ENCODE measurements at places on chromosomes 13 and 19.
A peak's percentile ranks its signal among the peaks of the same experiment; 100 is the strongest.

DNA sequence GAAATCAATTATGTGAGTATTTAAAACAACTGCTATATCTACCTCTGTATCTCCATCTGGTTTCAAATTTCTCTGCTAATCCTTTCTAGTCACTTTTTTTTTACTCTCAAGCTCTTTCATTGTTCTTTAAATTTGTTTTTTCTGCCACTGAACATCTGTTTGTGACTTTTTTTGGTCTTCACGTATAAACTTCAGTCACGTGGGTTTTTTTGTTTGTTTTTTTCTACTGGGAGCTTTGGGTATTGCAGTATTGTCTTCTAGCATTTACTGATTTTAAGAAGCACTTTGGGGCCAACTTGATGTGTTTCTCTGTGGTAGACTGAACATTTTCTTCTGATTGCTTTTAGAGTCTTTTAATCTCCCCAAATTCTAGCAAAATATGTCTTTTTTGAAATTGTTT, 262.6 kb upstream of the RXFP2 start:
- DNase-seq, result no peak

DNA sequence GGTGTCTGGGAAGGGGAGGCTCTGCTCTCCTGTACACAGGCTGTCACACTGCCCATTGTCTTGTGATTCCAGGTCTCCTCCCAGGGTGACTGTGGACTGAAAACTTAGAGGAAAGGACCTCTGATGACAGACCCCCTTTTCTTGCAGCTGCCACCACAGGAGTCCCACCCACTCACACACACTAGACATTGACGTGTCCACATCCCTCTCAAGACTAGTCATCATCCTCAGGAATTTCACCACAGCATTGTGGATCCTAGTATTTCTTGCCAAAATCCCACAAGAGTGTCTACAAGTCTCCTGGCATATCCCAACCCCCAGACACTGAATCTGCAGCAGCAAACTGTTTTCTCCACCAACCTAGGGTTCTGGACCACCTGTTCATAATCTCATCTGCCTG, 5.3 kb downstream of the ZNF85 start:
- peak; percentile 8 for DNase-seq

- DNase-seq, result no peak
These were observed 5.9 kb upstream of the ARGLU1 start for GRCh38 chr13:106573868-106574267.

- DNase-seq, result no peak
These were observed 87.1 kb downstream of the TEX29 start for GRCh38 chr13:111407381-111408131.

DNA sequence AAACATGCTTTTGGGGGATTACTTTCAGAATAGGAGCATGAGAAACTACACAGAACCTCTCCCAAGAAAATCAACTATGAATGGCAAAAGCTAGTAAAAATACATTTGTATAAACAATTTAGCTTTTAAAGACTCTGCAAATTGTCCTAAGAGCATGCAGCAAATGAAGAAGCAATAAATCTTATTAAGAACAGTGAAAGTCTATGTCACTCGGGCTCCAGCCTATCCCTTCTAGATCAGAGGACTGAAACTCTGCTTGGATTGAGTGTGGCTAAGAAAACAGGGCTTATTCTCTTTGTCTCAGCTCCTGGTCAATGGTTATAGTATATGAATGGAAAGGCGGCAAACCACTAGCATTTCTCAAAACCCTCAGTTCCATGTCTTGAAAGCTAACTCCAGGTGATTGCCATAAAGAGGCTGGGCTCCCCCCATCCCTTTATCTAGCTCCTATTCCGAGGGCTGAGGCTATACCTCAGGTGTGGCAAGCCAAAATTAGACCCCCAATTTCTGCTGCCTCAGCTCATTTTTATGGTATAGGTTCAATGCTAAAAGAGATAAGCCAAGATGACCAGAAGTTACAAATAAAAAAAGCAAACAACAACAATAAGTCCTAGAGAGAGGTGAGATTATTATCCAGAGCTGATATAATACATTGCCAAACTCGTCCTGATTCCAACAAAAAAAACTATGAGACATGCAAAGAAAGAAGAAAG, 953.2 kb downstream of the SLITRK6 start:
- DNase-seq, result no peak

GRCh38 chr13:100396776-100397175, 191.8 kb downstream of the GGACT start:
- no peak for DNase-seq

DNA sequence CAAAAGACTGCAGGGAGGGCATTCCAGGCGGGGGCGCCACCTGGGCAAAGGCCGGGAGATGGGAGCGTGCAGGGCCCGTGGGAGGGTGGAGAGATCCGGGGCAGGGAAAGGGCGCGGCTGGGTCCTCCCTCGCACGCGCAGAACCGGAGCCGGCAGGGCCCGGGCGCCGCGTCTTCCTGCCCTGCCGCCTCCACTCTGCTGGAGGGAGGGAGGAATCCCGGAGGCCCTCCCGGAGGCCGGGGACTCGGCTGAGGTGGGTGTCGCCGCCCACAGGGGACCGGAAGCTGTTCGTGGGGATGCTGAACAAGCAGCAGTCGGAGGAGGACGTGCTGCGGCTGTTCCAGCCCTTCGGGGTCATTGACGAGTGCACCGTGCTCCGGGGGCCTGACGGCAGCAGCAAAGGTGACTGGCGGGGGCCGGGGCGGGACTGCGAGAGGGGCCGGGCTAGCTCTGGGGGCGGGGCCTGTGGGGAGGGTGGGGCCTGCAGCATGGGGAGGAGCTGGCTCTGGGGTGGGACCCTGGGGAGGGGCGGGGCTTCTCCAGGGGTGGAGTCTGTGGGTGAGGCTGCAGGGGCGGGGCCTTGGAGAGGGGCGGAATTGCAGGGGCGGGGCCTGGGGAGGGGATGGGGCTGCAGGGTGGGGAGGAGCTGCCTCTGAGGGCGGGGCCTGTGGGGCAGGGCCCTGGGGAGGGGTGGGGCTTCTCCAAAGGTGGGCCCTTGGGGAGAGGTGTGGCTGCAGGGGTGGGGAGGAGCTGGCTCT, 51.3 kb downstream of the CELF5 start:
- no peak for DNase-seq

GRCh38 chr19:731000-731399, 19.9 kb upstream of the MISP start:
- no peak for DNase-seq

- DNase-seq, result no peak
These were observed 103.8 kb downstream of the TNFRSF19 start for GRCh38 chr13:23673867-23674605.

DNA sequence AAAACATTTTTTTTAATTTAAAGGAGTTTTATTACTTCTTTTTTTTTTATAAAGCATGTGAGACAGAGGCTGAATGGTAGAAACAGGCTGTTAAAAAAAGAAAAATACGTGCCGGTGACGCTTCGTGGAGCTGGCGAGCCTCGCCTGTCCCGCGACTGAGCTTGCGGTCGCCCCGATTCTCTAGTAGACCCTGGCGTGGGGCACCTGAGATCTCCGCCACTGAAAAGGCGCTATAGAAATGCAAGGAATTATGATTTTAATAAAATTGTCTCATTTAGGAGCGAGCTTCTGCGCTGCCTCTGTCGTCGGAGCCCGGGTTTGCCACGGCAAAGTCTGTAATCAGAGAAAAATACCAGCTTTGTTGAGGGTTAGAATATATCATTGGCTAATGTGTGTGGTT, 18.4 kb downstream of the NFIX start:
- DNase-seq, result no peak

- no peak for DNase-seq
These were observed 26.7 kb downstream of the RCBTB2 start for GRCh38 chr13:48506092-48506701.

DNA sequence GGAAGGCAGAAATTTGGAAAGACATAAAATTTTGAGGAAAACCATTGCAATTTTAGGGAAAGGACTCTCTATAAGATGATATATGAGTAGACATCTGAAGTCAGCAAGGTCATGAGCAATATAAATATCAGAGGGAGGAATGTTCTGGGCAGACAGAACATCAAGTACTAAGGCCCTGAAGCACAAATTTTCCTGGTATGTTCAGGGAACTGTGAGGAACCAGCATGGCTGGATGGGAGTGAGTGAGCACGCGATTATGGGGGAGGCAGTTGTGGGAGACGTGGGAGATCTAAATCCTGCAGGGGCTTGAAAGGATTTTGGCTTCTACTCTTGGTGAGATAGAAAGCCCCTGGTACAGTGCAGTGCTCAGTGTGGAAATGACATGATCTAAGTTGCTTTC, 112.0 kb downstream of the TBC1D4 start:
- DNase-seq, result no peak

DNA sequence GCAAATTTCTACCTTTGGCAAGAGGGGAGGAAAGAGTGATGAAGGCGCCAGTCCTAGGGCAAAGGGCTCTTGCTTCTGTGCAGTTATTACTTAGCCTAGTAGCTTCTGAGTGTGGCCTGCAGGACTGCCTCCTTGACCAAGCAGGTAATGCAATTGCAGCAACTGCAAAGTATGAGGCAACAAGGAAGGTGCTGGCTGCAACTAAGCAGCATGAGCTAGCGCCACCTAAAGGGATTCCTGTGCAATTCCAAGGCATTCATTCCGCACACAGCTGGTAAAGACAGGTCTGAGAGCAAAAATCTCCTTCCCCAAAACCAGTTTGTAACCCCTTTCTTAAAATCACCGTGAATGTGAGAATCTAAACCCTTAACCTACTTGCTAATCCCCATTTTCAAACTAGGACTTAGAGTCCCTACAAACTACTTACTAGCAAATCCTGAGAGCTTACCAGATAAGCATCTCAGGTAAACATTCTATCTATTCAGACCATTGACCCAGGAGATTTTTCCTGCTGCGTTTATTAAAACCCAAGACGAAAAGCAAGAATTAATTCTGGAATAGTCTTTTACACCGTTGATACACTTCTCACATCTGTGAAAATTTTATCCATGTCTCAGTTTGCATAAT, 62.9 kb downstream of the DCT start:
- no peak for DNase-seq

- DNase-seq, result no peak
These were observed 85.4 kb downstream of the SLC7A1 start for GRCh38 chr13:29509999-29510589.

DNA sequence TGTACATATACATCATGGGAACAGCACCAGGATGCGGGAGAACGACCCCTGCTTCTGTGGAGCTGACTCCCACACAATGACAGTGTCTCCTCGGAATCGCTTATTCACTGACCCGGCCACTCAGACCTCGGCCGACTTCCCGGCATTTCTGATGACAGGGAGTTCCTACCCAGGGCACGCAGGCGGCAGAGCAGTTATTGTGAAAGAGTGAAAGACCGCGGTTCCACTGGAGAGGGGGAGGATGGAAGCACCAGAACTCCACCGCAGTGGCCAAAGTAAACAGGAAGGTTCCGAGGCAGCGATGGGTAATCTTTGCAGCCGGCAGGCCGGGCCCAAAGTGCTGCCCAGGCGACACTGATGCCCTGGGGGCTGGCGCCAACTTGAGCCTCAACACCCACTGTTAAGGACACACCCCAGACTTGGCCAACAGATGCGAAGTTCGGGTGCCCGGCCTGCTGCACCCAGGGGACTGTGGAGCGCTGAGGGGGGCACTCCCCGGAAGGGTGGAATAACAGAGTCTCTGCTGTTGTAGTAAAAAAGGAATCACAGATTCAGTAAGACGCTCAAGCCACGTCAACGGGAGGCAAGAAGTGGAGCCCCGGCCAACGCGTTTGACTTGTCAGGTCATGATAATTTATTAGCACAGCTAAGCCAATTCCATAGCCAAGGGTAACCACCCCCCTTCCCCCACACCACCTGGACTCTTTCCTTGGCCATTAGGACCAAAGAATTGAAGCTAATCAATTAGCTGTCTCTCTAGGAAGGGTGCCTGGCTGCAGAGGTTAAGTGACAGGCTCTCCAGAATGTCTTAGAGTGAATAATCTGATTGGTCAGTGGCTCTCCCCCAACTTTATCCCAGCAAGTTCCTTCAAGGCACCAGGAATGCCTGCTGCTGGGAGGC, 5.8 kb downstream of the MLLT1 start:
- DNase-seq, result peak; percentile 75

- DNase-seq, result no peak
These were observed 48.0 kb upstream of the SLC7A9 start for GRCh38 chr19:32917616-32917996.

DNA sequence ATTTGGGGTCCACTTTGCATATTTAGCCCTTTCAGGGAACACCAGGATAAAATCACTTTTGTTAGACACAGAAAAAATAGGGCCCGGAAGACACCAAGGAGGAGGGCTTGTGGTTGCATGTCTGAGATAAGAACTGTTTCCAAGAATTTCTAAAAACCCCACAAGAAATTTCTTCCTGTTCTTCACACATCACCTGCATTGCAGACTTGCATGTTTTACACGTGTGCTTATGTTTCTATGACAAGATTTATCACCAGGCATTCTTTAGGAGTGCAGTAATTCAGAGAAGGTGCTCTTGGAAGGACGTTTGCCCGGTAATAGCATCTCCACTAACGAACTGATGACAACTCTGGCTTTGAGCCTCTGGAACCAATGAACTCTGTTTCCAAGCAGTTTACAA, 7.1 kb upstream of the ACTL9 start:
- DNase-seq, result no peak

DNA sequence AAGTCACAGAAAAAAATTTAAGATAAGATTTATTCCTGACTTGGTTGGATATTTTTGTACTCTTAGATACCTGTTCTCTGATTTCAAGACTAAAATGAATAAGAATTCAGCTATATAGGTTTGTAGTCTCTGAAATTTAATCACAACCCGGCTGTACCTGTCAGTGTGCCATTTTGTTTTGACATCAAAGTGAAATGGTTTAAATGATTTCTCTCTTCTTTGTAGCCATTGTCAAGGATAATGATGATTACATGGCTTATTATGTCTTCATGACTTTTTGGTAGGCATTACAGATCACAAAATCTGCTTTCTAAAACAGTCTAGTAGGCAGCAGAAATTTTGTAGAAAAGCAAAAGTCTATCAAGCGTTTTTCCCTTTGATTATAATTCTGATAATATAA, 72.5 kb downstream of the PCDH17 start:
- DNase-seq, result no peak
